ENCODE measurements at places on chromosomes 3 and 15.

- no peak for DNase-seq
Measured at GRCh38 chr15:63080634-63081250, 38.2 kb downstream of the TPM1 start.

DNA sequence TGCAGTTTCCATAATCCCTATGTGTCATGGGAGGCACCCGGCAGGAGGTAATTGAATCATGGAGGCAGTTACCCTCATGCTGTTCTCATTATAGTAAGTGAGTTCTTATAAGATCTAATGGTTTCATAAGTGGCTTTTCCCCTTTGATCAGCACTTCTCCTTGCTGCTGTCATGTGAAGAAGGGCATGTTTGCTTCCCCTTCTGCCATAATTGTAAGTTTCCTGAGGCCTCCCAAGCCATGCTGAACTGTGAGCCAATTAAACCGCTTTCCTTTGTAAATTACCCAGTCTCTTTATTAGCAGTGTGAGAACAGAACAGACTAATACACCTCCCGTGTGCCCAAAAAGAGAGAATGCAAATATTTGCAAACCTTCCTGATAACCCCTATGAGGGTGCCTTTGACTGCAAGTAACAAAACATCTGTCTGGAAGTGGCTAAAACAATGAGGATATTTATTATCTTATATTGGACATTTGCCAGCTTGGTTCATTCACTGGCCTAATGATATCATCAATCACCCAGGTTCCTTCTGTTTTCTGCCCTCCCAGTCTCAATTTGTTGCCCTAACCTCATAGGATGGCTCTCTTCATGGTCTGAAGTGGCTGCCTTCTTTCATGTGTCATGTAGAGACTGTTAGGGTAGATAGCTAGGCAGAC lies 68.7 kb downstream of the BHLHE40 start:
- DNase-seq: no peak

GRCh38 chr3:177629276-177629675 lies 432.0 kb upstream of the TBL1XR1 start:
- DNase-seq: no peak

DNA sequence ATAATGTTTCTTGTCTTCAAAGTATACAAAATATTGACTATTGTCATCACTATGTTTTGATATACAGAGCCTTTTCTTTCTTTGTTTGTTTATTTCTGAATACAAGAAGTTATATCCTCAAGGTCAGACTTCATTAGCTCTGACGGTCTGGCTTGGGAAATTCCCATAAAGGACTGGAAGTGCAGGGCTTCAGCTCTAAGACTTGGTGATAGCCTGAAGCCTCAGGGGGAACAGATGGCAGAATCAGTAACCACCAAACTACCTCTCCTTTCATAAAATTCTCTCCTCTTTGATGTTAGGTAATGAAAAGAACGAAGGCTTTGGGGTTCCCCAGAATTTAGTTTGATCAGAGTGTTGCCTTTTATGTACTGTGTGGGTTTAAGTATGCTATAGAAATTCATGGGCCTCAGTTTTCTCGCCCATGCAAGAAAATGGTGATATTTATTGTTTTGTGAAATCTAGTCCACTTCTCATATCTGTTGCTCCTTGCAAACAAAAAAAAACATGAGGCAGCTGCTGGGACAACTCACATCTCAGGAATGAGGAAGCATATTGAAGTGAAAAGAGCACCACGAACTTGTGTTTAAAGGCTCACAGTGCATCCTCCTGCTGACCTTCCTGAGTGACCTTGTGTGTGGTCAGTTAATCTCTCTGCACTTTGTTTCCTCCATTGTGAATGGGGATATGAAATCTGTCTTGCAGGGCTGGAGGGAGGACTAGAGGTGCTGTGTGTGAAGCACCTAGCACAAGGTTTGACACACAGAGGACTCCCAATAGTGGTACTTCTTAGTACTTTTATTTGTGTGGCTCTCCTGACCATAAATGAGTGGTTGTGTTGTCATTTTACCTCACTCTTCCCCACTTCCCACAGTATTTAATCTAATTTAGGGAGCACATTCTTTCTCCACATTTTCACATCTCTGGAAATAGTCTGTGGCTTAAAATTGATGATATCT lies 569.8 kb upstream of the IL12A start:
- DNase-seq: no peak

GRCh38 chr3:88535563-88535962 lies 385.8 kb downstream of the C3orf38 start:
- no peak for DNase-seq

DNA sequence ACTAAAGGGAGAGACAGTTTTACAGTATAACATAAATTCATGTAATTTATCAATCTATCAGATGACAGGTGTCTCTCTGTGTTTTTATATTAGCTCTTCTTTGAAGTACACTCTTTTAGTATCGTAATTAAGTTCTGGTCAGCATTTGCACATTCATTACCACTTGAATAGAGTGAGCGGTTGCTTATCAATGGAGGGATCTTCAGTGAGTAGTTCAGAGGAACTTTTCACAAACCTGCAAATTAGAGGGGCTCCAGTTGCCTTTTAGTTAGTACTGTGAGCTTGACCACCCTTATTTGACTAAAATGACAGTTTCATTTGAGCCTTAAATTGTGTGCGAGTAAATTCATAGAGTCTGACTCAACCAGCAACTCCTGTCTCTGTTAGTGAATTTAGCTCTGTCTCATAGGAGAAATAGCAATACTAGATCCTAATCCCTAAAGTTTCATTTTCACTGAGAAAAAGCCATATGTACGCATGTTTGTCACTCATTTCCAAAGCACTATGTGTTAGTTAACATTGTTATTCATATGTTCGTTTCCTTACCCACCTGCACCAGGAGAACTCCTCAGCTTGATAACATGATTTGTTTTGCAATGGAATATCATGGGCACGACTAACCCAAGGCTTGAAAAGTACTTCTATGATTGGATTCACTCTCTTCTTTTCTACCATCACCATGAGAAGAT lies 57.5 kb upstream of the ZBED2 start:
- no peak for DNase-seq

DNA sequence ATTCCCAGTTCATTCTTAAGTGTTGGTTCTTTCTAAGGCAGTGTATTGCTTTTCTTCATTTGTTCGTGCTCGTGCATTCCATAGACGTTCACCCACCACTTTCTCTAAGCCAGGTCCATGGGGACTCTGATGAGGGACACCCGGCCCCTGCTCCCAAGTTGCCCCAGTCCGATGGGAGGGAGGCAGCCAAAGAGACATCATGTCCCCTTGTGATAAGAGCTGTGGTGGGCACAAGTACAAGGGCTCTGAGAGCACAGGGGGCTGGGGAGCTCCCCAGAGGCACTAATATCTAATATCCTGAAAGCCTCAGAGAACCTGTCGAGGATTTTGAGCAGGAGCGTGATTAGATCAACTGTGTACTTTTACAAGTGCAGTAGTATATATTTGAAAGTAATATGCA lies 6.3 kb downstream of the SPSB4 start:
- DNase-seq: no peak

- no peak for DNase-seq
Measured at GRCh38 chr3:38773528-38773927, 42.5 kb downstream of the SCN10A start.

DNA sequence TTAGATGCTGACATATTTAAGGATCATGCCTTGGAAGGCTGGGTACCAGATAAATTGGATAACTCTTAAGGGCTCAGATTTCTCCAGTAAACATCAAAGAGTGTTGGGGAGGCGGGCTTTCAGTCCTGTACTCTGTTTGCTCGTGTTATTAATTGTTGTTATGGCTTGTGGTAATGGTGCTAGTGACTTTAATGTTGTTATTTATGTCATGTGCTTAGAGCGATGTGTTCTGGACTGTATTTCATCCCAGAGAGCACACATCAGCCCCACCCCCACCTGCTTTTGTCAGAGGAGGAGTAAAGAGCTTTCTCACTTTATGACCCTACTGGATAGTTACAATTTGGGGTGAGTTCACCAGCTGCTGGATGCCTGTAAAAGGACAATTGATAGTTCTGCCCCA lies 386.3 kb downstream of the EPHB1 start:
- DNase-seq: no peak

DNA sequence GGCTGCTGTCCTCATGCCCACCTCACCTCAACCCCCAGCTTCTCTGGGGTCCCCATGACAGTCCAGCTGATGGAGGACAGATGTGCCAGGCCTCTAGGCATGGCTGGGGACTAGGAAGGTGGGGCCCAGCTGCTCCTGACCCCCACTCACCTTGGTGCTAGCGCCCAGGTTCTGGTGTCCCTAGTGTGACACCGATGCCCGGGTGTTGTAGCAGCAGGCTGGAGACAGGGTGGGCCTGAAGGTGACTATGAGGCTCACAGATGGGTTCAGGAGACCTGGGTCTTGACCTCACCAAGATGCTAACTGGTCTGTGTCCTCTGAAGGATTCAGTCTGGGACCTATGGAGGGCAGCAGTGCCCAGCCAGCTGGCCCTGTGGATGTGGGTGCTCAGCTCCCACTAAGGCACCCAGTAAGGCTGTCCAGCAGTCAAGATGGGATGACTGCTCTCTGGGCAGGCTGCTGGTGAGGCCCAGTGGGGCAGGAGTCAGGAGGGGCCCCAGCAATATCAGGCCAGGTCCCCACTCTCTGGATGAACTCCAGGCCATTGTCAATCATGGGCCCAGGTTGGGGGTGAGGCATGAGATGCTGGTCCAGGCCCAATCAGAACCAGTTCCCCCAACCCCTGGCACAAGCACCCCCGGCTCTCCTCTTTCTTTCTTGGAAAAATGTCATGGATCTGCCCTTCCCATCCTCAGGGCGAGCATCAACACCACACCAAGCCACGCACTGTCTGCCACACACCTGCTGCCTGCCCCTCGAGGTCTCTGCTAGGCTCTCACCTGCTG lies 33.0 kb downstream of the ALDH1L1 start:
- DNase-seq: no peak

- peak; percentile 33 for DNase-seq
Measured at GRCh38 chr3:179149406-179149867, 1.3 kb downstream of the PIK3CA start.

DNA sequence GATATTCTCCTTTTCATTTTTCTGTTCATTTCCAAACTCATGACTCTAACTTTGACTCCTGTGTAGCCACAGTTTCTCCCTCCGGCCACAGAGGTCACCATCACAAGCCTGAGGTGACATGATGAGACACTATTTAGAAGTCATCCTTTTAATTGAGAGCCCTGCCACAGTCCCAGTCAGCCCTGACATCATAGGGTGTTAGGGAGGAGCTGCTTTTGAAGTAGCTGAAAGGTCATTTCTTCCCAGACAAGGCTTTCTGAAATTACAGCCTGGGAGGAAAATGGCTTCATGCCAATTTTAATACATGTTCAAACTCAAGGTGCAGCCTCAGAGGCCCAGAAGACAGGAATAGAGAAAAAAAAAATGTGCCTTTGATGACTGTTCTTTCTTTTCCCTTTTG lies 532.8 kb upstream of the TGFBR2 start:
- no peak for DNase-seq

DNA sequence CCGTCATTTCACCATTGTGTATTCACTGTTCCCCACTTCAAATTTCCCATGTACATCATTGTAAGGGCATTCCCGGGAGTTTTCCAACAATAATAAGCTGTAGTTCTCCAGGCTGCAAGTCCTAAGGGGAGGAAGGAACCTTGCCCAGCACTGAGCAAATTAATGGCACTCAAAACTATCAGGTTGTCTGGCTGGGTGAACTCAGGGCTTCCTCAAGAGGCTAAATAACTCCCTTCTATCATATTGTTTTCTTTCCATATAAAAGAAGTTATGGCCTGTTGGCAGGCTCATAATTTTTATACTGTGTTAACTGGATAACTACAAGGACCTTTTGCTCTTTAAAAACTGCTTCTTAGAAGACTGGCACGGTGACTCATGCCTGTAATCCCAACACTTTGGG lies 71.4 kb downstream of the SEMA6D start:
- no peak for DNase-seq

All from activated CD4-positive, alpha-beta T cell treated with anti-CD3 and anti-CD28 coated beads, Interleukin-2, amount 50 U/mL, for 1 hour (primary cell).